NCI-H510A (cell line): ENCODE measurements at places on chromosomes 12 and 14.

DNA sequence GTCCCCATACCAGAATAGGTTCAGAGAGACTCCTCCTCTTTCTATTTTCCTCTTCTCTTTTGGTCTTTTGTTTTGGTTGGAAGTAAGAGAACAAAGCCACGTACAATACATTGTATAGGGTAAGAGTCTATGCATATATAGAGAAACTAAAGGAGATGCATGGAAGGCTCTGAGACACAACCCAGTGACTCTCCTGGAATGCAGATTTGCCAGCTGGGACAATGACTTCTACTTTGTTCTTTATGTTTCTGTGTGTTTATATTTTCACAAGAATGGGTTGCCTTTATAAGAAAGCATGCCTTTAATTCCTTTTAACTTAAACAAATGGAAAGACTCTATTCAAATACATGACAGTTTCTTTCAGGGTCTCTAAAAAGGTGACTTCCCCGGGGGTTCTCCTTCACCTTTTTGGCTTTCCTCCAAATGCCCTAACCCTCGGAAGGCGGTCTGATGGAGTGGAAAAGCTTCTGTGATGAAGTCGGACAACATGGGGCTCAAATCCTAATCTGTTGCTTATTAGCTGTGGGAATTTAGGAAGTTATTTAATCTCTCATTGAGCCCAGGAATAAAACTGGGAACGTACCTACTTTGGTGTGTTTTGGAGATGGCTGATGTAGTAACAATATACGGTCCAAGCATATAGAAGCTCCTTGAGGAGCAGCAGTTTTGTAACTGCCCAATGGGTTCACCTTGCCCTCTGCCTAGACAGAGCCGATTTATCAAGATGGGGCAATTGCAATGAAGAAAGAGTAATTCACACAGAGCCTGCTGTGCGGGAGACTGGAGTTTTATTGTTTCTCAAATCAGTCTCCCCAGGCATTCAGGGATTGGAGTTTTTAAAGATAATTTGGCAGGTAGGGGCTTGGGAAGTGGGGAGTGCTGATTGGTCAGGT lies 9.1 kb upstream of the SERPINA1 start:
- no peak for DNase-seq

DNA sequence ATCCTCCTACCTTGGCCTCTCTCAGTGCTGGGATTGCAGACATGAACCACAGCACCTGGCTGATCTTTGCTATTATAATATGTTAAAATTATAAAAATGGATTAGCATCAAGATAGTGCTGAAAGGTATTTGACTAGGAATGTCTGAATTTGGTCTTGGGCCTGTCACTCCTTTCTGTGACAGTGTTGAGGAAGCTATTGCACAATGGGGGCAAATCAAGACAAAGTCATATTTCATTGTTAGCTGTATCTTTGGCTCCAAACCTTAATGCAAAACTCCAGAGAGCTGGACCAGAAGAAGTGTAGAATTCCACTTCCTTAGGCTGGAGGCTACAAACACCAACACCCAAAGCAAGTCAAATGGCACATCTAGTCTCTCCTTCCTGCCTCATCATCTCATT lies 42.2 kb downstream of the ZCRB1 start:
- DNase-seq = no peak

DNA sequence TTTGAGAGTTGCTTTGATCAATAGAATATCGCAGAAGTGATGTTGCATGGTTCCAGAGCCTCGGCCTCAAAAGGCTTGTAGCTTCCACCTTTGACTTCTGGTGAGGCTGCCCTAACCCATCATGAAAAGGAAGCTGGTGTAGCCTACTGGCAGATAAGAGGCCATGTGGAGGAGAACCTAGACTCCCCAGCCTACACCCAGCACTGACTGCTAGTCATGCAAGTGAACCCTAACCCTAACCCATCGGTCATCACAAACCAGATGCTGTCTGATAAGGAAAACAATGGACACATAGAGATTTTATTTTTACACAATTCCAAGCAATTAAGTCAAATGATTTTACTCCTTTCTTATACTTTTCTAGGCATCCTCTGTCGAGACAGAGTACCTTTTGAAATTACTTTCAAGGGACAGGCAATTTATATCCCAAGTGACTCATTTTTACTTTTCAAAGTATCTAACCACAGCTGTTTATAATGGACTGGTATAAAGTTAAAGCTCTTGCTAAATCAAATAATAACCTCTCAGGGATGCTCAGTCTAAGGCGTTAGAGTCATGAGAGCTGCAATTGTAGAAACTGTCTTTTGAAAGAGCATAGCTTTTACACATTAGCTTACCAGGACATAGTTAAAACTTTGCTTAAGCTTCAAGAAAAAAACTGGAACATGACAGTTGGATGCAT lies 17.6 kb downstream of the PTPRB start:
- no peak for DNase-seq

GRCh38 chr14:32077081-32078022 lies at the start of gene ARHGAP5:
ARHGAP5 (plus strand) TSS chr14:32077304; CDS start chr14:32090670, 13,366 bp downstream.
- DNase-seq = peak; percentile 74

DNA sequence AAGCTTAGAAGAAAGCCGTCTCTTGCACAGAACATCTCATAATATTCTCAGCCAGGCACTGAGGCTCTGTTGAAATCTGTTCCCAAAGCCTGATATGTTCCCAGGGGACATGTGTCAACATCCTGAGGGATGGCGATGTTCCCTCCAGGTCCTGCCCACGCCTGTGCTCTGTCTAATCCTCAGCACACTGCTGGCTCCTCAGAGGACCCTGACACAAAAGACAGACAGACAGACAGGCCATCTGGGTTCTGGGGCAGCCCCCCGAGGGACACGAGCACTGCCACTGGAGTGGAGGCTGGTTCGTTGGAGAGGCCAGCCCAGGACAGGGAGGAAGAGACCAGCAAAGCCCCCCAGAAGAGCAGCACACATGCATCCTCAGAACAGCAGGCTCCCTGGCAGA lies 27.8 kb downstream of the CHGA start:
- DNase-seq = no peak

DNA sequence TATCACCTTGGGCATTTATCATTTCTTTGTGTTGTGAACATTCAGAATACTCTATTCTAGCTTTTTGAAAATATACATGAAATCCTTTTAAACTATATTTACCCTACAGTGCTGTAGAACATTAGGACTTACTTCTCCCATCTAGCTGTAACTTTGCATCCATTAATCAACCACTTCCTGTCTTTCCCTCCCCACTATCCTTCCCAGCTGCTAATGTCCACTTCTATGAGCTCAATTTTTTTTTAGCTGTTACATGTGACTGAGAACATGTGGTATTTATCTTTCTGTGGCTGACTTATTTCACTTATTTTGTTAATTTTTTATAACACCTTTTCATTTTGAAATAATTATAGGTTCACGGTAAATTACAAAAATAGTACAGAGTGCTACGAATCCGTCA lies 136.0 kb downstream of the LMNTD1 start:
- DNase-seq = no peak

GRCh38 chr14:31977001-31977556 lies 100.0 kb upstream of the ARHGAP5 start:
- no peak for DNase-seq
